ENCODE measurements at places on chromosomes 16 and 17. TPM values are rescaled to one million over a fixed set of nuclear protein-coding genes. Genes with fewer than 3 reads are reported as not detected.

DNA sequence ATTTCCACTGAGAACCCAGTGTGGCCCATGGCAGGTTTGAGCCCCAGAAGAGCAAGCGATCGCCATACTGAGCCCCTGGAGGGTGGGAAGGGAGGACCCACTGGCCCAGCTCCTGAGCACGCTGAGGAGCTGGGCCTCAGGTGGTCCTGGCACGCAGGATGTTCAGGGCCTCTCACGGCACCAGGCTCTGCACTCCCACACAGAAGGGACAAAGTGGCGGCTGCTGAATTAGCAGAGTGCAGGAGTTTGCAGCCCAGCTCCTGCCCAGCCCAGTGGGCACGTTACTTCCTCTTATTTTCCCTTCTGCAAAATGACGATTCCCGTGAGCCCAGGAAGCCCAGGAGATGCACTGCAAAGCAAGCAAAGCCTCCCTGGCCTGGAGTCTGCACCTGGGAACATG, 42.3 kb upstream of the MTSS2 start:
- no peaks in the 10 kb centered on the region for H3K27me3 ChIP-seq
- H3K4me3 ChIP-seq = no peak overlapping the region
- H3K4me1 ChIP-seq = peaks cover 26% of the 10 kb centered on the region

The SYCE1L gene
- polyA plus RNA-seq = 5.6 TPM

GRCh38 chr17:66493283-66494019, 191.0 kb downstream of the PRKCA start:
- H3K27me3 ChIP-seq = no peaks in the 10 kb centered on the region
- no peak for DNase-seq
- H3K27ac ChIP-seq = no peak overlapping the region
- H3K36me3 ChIP-seq = no peaks in the 10 kb centered on the region
- no peak overlapping the region for H3K4me3 ChIP-seq
- H3K4me1 ChIP-seq = peaks cover 2% of the 10 kb centered on the region

DNA sequence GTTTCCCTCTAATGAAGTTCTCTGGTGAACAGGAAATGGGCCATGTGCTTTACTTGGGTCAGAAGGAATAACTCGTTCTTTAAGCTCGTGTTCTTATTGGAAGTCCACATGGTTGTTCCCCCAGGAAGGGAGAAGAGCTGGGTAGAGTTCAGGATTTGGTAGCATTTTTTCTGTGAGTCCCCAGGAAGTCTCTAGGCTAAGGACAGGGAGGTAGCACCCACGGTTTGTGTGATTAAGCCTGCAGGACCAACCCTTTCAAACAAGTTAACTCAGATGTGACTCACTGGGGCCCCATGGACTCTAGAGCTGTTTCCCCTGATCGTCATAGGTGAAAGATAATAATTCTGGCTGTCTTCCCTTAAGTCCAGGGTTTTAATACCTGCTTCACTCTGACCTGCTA, 16.4 kb downstream of the SAP30BP start:
- H3K4me3 ChIP-seq = no peak overlapping the region
- no peaks in the 10 kb centered on the region for H3K36me3 ChIP-seq
- H3K4me1 ChIP-seq = no peaks in the 10 kb centered on the region
- H3K27me3 ChIP-seq = no peaks in the 10 kb centered on the region
- DNase-seq = no peak

The CTRB2 gene
- polyA plus RNA-seq = 1.1 TPM

- no peaks in the 10 kb centered on the region for H3K4me1 ChIP-seq
- no peak overlapping the region for H3K4me3 ChIP-seq
- H3K27me3 ChIP-seq = no peaks in the 10 kb centered on the region
These were observed 4.8 kb downstream of the GSG1L2 start for GRCh38 chr17:9817086-9817485.

DNA sequence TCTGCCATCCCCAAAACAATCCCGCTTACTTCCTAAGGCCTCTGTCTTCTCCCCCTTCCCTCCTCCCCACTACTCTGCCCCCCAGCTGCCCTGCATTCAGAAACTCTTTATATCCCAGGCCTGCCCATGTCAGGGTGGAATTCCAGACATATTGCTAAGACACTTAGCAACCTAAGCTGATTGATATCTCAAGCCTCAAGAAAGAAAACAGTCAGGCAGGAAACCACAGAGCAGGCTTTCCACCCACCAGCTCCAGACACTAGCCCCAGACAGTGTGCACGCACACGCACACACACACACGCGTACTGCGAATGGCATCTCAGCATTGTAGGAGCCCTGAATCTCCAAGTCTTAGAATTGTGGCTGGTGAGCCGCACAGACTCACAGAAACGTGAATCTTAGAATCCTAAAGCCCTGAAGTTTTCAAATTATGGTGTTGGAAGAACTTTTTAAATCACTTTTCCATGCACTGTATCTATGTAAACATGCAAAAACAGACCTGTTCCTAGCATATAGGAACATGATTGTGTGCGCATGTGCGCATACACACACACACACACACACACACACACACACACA, 8.8 kb upstream of the LPCAT2 start:
- H3K4me3 ChIP-seq = no peak overlapping the region
- H3K27me3 ChIP-seq = no peaks in the 10 kb centered on the region
- no peak overlapping the region for H3K27ac ChIP-seq
- no peak for DNase-seq
- H3K4me1 ChIP-seq = peaks cover 7% of the 10 kb centered on the region
- H3K36me3 ChIP-seq = no peaks in the 10 kb centered on the region

The OR4D2 gene
- polyA plus RNA-seq = not detected

DNA sequence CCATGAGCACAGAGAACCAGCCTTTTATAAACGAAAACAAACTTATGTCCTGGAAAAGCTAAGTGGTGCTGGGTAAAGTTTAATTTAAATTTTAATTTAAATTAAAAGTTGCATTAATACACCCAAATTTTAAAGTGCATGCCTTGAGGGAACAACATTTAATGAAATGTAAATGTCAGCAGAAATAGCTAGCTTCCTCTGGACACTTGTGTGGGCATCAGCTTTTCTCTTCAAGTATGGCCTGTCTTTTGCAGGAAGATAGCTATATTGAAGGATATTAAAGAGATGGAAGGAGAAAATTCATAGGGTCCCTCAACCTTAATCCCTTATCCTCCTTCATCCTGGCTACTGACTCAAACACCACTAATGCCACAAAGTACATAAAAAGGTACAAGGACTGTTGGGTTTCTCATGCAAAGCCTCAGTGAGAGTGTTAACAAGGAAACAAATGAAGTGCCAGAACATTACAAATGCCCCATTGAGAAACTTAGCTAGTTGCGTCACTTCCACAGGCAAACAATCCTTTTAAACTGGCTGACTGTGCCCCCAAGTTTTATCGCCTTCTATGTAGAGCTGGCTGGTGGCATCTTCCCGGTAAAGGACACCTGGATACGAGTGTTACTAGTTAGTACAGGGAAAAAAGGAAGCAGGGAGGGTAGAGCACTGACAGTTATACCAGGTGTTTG, 14.1 kb downstream of the PHF12 start:
- no peak for DNase-seq
- H3K4me3 ChIP-seq = no peak overlapping the region
- H3K27ac ChIP-seq = no peak overlapping the region
- H3K27me3 ChIP-seq = no peaks in the 10 kb centered on the region

Data from ovary (tissue), 10 donors.